ENCODE measurements at places on chromosomes 5 and 9.
A peak's percentile ranks its signal among the peaks of the same experiment; 100 is the strongest.

- no peak for DNase-seq
Measured at GRCh38 chr5:166031926-166032325, 2259.5 kb upstream of the WWC1 start.

- no peak for DNase-seq
Measured at GRCh38 chr9:136151214-136151804, 32.6 kb upstream of the TMEM250 start.

- DNase-seq = no peak
Measured at GRCh38 chr9:135198144-135198543, 110.7 kb downstream of the OLFM1 start.

- no peak for DNase-seq
Measured at GRCh38 chr5:142863856-142864255, 93.7 kb downstream of the ARHGAP26 start.

- DNase-seq = peak; percentile 37
Measured at GRCh38 chr5:174935854-174936474, 211.6 kb downstream of the MSX2 start.

- DNase-seq = no peak
Measured at GRCh38 chr5:53576674-53577073, 16.2 kb downstream of the NDUFS4 start.

GRCh38 chr5:33472805-33473409 is 32.1 kb downstream of the TARS1 start:
- DNase-seq = no peak

DNA sequence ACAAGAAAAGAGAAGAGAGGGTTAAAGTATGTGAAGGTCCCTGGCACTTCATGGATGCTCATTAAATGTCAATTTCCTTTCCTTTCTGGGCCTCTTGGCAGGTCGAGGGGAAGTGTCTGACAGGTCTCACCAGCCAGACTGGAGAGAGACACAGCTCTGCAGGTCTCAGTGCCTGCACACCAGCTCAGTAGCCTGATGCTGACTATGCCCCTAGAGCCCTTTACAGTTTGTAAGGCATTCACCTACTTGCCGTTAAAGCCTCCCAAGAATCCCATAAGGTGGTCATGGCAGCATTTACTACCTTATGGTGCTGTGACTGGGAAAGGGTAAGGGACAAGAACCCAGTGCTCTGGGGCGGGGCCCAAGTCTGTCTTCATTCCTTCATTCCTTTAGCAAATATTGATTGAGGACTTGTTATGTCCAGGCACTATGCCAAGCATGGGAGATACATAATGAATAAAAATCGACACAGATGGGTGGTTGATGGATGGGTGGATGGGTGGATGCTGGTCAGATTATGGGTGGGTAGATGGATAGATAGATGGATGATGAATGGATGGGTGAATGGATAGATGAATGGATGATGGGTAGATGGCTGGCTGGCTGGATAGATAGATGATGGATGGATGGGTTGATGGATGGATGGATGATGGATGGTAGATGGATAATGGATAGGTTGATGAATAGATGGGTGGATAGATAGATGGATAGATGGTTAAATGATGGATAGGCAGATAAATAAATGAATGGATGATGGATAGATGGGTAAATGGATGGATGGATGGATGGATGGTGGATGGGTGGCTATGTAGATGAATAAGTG is 21.3 kb upstream of the KIF12 start:
- no peak for DNase-seq

- DNase-seq = peak; percentile 35
Measured at GRCh38 chr5:103340717-103341388, 82.3 kb downstream of the MACIR start.

DNA sequence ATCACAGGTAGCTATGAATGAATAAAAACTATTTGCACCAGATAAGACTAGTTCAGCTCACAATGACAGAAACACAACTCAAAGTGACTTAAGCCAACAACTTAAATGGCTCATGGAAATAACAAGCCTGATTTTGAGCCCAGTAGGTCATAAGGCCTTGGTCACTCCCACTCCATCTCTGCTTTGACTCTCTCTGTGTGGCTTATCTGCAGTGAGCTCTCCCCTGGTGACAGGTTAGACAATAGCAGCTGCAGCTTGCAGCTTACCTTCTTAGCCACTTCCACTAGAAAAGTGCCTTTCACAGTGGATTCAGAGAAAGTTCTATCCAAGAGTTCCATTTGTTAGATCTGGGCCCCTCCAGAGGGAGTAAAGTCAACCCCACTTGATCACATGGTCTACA is 315.7 kb downstream of the RAB3C start:
- no peak for DNase-seq

GRCh38 chr9:124879226-124879625 is 17.3 kb downstream of the ARPC5L start:
- DNase-seq = no peak

DNA sequence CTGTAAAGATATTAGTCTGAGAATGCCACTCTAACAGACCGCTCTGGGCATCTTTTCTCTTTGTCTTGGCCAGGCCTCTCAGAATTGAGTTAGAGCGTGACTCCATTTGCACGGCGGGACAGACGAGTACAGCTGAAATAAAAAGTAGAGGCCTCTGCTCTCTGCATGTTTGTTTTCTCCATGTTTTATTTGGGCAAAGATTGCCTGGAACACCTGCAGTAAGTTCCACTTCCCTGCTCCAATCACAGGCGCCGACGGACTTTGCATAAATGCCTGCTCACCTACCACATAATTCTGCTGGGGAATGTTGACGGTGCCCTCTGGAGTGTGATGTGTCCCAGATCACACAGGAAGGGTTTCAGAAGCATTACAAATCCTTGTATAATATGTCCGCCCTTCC is 10.6 kb downstream of the SPOCK1 start:
- no peak for DNase-seq

GRCh38 chr9:89420397-89421178 is 77.3 kb downstream of the SEMA4D start:
- DNase-seq = no peak

GRCh38 chr5:36374266-36374862 is 72.7 kb upstream of the RANBP3L start:
- DNase-seq = no peak

- DNase-seq = no peak
Measured at GRCh38 chr5:164132358-164132757, 626.9 kb downstream of the MAT2B start.

DNA sequence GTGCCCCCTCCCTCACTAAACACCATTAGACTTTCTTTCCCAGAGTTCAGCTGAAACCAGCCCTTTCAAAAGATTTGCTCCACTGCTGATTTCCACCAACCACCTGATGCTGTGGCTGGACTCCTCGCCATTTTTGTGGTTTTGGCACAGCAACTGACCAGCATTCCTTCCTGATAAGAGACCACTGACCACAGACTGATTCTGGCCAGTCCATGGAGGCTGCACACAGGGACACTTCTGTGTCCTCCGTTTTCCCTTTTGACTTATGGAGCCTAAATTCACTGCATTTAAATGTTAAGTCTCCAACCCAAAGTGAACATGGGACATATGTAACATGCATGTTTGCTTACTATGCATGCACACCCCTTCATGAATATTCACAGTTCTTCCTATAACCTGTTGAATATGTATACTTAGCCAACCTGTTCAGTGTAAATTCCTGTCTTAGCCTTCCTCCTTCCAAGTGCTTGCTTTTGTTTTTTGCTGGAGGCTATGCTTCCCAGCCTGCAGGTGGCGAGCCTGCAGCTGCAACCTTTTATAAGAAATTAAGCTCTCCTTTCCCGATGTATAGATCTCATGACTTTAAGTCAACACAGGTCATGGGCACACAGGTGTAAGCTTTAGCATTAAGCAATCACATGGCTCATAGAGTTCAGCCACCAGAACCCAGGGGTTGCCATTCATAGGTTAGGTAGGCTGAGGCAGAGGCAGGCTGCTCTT is 78.7 kb downstream of the ACTL7B start:
- no peak for DNase-seq

- no peak for DNase-seq
Measured at GRCh38 chr9:96379461-96379860, 4.0 kb downstream of the SLC35D2 start.

DNA sequence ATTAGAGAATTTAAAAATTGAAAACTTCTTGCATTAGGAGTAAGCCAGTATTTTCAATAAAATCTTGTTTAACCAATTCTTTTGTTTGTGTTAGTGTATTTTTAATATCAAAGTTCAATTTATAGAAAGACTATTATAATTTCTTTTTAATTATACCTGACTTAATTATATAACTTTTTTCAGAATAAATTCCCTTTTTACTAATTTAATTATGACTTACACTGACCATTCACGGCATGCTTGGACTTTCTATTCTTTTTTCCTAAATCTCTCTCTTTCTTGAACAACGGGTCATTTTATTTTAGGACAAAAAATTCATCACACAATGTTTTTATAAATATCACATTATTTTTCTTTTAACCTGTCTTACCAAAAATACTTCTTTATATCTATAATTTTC is 555.3 kb upstream of the PTGER4 start:
- DNase-seq = no peak

GRCh38 chr5:169668732-169669131 is 31.7 kb downstream of the DOCK2 start:
- DNase-seq = no peak

Data from SK-N-MC (cell line).